ENCODE measurements at places on chromosomes 1 and 21.

GRCh38 chr1:168090395-168090794 is 46.3 kb downstream of the GPR161 start:
- DNase-seq = no peak

GRCh38 chr1:28506907-28507246 is 1.0 kb downstream of the RCC1 start:
- no peak for DNase-seq

DNA sequence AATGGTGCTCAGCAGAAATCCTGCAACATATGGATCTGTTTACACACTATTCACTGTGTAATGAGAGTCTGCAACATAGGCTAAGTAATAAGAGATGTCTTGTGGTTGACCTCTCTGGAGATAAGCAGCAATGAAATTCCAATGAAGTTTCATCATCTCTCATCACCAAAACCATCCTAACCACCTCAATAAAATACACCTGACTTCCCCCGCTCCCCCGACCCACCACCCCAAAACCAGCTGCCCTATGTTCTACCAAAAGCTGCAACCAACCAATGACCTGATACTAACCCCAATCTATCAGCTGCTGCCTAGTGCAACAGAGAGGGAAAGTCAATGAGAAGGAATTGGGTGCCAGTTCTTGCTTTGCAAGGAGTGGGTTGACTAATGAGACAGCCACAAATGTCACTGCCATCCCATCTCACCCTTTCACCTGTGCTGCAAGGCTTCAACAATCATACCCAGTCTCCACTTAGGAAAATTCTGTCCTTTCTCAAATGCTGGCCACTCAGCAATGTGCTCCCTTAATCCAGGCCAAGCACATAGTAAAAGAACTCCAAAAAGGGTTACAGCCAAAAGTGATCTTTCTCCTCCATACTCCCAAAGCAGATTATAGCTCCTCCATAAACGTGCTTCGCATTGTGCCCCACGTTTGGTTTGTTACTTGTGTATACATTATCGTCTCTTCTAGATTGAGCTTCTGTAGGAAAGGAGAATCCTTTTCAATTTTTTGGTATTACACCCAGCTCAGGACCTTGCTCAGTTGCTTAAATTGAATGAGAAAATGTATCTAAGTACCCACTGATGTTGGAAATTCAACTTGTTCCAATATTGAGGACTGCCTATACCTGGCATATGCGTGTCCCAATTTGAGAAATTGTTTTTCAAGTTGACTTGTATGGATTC is 29.0 kb downstream of the MRPL39 start:
- DNase-seq = no peak

- no peak for DNase-seq
Measured at GRCh38 chr1:219573960-219574359, 38.9 kb downstream of the ZC3H11B start.

DNA sequence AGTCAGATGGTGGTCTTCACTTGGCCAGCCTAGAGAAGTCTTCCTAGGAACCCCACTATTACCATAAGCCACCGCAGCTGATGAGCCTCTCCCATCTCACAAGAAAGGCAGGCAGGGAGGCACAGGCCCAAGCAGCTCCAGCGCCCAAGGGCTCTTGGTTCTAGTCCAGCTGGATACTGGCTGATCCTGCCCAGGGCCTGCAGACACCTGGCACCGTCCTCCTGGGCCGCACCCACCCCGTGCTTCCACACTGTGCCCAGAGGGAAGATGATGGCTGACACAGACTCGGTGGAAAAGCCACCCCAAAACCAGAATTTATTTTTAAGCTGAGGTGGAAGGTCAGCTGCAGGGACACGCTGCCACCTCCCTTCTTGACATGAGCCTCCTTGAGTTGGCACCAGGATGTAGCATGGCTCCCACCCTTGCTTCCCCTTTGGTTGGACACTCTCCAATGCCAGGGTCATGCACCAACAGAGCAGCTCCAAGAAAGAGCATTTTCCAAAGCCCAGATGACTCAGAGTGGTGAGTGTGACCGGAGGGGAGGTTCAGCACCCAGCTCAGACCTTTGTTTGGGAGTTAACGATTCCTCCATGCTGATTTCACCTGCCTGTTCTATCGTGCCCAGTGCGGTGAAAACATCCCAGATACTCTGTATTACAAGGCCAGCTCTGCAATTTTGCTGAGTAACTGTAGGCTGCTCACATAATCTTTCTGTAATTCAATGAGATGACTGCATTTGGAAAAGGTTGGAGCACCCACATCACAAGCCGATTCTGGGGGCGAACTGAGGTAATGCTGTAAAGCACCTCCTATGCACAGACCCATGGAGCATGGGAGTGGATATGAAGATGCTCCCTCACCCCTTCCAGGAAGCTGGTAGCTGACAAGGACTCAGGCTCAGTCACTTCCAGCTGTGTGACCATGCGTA is 63.1 kb upstream of the SLC2A1 start:
- DNase-seq = peak; percentile 20

DNA sequence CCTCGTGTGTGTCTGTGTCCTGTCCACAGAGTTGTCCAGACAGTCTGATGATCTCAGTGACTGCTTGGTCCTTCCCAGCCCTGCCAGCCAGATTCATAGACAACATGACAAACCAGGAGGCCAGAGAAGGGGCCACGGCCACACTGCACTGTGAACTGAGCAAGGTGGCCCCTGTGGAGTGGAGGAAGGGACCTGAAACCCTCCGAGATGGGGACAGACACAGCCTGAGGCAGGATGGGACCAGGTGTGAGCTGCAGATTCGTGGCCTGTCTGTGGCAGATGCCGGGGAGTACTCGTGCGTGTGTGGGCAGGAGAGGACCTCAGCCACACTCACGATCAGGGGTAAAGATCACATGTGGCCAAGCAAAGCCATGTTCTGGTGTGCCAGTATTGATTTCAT is 96.4 kb downstream of the OBSCN start:
- DNase-seq = no peak

Data from Daoy (cell line).